ENCODE measurements at places on chromosomes 6 and 20.

DNA sequence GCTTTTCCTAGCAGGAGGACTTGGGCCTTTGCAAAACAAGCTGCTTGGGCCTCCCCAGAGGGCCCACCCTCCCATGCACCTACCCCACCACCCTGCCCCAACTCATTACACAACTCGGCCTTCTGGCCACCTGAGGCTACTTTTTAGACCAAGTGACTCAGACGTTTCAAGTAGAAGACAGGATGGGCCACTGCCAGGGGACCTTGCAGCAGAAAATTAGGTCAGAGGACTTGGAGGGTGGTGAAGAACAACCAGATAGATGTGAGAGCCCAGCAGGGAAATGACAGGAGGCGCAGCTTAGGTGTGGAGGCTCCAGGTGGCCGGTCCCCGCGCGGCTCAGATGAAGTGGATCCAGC lies 1.4 kb downstream of the PPP1R3D start:
- no peak for DNase-seq

DNA sequence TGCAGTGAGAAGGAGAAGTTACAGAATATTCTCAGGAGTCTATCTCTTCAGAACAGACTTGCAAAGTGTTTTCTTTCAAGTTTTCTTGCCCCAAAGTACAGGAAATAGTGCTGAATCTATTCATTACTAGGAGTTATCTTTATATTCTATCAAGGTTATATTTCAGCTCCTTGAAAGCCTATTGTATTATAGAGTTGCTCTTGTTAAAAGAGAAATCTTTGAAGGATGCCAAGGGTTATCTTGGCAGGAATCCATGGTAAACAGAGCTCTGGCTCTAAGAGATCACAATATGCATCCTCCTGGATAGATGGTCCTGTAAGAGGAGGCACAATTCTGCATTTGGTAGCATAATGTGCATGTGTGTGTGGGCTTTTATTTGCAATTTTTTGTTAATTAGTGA lies 21.2 kb upstream of the SNRPB2 start:
- no peak for DNase-seq

DNA sequence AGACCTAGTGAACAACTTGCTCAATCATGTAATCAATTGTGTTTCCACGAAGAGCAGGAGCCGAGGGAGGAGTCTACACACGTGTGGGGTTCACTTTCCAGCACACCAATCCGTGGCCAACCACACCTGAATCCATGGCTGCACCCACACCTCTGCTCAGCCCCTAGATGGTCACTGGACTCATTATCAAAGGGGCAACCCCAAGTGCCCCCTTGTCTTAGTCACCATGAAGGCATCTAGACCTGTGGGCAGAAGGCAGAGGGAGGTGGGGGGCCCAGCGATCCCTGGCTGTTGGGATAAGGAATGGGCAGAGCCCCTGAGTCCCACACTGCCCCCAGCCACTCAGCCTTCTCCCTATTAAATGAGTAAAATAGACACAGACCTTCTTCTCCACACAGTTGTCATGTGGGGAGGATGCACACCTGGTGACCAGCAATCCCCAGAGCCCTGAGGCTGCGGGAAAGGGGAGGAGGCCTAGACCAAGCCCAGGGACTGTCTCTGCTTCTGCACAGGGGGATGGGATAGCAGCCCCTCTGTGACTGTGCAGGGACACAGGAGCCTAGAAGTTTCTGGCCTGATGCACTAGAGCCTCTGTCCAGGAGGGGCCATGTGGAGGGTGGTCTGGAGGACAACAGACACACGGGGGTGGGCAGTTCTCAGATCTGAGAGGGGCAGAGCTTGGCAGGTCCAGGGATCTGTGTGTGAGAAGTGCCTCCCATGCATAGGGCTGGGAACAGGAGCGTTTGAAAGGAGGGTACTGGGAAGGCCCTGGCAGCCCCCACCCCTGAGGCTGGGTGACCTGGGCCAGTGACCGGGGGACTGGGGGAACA lies 1.9 kb upstream of the RAET1L start:
- no peak for DNase-seq

DNA sequence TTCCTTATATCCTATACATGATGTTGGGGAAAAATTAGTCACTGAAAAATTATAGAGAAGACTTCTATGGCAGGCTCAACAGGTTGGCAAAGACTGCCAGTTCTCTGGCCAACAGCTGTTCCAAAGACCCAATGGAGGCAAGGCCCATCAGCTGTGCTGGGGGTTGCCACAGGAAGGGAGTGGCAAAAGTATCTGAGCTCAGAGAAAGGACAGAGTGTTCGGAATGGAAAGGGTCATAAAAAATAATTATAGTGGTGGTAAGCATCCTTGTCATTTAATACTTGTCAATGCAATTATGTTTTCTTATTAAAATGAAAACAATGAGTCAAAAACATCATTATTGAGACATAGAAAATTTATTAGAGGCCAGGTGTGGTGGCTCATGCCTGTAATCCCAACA lies 36.1 kb downstream of the FASTKD5 start:
- DNase-seq: no peak

GRCh38 chr20:16865406-16865805 lies 117.2 kb downstream of the OTOR start:
- no peak for DNase-seq

DNA sequence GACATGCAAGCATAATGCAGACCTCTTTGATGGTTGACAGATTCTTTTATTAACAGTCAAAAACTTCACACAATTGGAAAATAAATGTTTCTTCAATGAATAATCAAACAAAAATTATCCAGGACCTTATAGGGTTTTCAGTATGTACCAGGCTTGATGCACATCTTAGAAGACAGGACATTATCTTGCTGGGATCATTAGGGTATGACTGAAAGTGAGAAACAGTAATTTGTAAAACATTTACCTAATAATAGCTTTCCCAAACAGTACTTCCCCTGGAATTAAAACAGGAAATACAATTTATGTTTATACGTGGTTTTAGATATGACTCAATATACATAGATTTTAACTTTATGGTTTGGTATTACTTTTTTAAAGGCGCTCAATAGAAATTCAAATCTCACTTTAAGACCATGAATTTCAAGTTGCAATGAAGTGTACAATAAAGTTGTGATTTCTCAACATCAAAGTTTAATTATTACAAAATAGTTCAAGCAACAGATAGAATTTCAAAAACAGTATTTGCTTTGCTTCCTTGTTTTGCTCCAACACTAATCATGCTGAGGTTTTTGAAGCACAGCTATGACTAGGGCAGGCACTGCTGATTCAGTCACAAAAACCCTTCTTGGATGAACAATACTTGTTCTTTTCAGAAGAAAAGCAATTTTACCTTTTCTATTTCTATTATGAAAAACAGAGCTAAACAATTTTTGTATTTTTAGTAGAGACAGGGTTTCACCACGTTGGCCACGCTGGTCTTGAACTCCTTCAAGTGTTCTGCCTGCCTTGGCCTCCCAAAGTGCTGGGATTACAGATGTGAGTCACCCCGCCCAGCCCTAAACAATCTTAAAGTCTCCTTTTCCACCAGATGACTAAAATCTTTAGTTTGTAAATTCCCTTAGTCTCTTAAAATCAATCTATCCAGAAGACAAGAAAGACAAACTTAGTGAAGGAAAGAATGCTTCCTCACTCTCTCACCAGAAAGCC lies 13.7 kb downstream of the SOD2 start:
- peak; percentile 36 for DNase-seq

- no peak for DNase-seq
Observed at GRCh38 chr20:36008461-36009035, 40.2 kb downstream of the CNBD2 start.

GRCh38 chr20:23060629-23061028 lies 11.2 kb upstream of the THBD start:
- DNase-seq: no peak

- DNase-seq: peak; percentile 82
Observed at GRCh38 chr20:25308671-25309394, 60.9 kb downstream of the PYGB start.

GRCh38 chr6:24882835-24883555 lies 52.8 kb downstream of the RIPOR2 start:
- no peak for DNase-seq

DNA sequence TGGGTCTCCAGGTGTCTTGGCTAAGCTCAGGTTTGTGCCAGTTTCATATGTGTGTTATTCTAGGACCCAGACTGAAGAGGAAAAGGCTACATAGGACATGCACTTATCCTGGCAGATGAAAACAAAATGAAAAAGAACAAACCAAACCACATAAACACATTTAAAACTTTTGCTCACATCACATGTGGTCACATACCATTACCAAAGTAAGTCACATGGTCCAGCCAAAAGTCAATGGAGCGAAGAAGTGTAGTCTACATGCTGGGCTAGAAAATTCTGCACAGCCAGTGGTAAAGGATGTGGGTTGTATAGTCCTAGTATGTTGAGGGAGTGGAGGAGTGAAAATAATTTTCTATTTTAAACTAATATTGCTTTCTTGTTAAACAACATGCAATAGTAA lies 437.5 kb downstream of the BTBD3 start:
- no peak for DNase-seq

GRCh38 chr20:24872291-24873024 lies 76.6 kb upstream of the CST7 start:
- no peak for DNase-seq

DNA sequence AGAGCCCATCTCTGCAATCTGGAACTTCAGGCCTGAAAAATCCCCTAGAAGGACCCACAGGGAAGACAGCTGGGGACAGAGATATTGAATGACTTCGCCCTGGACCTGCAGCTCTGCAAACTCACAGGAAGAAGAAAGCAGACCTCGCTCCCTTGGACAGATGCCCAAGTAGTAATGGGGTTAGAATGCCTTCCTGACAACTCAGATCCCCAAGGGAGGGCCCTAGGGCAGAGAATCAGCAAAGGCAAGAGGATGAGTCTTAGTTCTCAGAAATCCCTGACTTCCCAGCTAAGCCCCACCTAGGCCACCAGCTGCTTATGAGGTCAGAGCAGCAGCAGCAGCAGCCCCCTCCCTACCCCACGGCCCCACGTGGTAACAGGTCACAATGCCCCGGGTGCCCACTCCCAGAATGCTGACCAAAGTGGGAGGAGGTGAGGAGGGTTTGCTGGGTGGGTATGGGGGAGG lies at the start of gene C20orf141:
TSS of gene C20orf141 (plus strand) at position 401 of the 465 bp plus-strand sequence. CDS start 198 bp downstream, outside the sequence.
- no peak for DNase-seq

DNA sequence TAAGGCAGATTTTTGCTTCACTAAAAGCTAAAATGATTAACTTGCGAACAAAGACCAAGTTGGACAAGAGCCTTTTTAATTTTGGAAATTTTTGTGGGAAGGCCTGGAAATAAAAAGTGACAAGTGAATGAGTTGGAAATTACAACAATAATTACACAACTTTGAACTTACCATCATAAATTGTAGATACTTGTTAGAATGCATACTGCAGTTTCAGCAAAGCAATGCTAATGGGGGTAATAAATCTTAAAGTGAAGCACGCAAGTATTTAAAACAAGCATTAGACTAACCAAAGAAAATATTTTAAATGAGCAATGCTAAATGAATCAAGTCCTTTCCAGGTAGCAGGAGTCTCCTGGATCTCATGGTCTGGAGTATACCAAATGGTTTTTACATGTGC lies 83.2 kb upstream of the EYA4 start:
- DNase-seq: no peak

DNA sequence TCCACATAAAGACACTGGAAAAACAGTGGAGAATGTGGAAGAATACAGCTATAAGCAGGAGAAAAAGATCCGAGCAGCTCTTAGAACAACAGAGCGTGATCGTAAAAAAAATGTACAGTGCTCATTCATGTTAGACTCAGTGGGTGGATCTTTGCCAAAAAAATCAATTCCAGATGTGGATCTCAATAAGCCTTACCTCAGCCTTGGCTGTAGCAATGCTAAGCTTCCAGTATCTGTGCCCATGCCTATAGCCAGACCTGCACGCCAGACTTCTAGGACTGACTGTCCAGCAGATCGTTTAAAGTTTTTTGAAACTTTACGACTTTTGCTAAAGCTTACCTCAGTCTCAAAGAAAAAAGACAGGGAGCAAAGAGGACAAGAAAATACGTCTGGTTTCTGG lies 57.1 kb downstream of the MAP3K4 start:
- DNase-seq: no peak

DNA sequence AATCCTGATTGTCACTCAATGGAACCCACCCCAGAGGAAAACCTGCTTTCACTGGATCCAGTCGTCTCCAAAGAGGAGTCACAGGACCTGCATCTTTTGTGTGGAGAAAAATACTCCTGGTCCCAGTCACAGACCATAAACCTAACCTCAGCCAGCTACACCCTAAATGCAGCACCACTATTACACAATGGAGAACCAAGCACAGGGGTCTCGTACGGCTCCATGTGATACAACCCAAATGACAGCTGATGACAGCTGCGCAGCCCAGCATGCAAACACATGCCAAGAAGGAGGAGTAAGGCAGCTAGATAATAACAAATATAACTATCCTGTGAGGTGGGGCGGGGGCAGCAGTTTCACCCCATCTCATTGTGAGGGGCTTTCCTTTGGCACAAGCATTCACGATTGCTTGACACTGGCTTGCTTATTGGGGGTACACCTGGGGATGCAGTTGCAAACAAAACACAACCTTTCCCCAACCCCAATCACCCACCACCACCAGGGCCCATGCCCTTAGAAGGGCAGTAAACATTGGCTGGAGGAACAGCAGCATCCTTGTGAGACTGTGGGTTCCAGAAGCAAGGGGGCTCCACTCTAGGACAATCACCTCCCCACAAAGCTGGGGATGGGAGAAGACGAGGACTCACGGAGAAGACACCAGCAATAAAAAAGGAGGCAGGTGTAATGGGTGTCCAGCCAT lies 51.5 kb downstream of the TRERF1 start:
- DNase-seq: no peak

GRCh38 chr6:36834576-36835341 lies 4.5 kb downstream of the CPNE5 start:
- no peak for DNase-seq

- DNase-seq: no peak
Observed at GRCh38 chr6:136790411-136791295, 1.6 kb downstream of the MAP3K5 start.
